Anterior cingulate cortex (tissue), 58 donors: ENCODE measurements at places on chromosomes 2 and 18.

- no peak for DNase-seq
Observed at GRCh38 chr2:224400174-224400810, 1.6 kb downstream of the FAM124B start.

GRCh38 chr2:216596236-216596979, 36.8 kb upstream of the IGFBP2 start:
- DNase-seq = no peak

- DNase-seq = no peak
Observed at GRCh38 chr18:44474067-44474411, 206.6 kb upstream of the SETBP1 start.

- no peak for DNase-seq
Observed at GRCh38 chr2:136386046-136386445, 268.1 kb upstream of the CXCR4 start.

DNA sequence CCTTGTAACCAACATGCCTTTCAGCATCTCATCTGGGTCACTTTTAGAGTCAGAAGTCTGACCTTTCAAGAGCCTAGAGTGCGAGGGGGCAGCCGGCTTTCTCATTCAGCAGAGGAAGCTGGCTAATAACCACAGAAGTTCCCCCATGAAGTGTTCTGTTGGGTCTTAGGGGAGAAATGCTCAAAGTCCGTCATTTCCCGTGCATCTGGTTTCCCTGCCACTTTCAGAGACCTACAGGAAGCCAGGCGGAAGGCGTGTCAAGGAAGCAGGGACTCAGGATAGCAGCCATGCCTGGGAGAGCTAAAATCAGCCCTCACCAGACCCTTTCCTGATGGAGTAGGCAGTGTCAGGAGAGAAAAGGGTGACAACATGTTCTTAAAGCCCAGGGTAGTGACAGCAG, 301.8 kb upstream of the ID2 start:
- DNase-seq = no peak

DNA sequence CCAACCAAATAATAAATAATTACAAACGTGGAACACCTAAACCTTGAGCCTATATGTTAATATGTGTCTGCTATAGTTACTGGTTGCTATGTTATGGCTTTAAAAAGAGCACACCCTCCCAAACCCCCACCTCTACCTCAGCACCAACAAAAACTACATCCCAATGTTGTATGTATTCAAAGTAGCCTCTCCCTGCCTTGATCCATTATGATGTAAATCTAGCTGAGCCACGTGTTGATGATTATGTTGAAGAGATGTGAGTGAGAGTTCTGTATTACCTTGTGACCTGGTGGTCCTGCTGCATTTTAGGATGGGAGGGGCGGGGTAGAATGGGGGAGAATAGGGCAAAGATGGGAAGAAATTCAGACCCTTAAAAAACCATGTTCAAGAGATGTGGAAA, 4.8 kb downstream of the MFSD6 start:
- DNase-seq = no peak

GRCh38 chr2:189683348-189683747, 8.9 kb downstream of the ANKAR start:
- DNase-seq = no peak

DNA sequence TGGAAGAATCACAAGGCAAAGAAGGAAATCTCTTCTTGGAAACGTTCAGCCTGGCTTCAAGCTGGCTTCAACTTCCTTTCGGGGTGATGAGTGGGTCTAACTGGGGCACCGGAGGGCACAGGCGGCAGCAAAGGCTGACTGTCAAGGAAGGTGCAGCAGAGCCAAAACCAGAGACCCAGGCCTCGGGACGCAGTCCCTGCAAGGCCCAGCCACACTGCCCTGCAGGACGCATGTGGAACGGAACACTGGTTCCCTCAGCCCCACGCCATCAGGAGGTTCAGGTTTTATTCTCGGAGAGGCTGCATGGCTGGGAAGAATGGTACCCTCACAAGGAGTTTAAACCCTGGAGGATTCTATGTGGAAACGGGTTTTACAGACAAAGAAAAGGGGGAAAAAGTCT, 165.5 kb downstream of the HDAC4 start:
- no peak for DNase-seq

DNA sequence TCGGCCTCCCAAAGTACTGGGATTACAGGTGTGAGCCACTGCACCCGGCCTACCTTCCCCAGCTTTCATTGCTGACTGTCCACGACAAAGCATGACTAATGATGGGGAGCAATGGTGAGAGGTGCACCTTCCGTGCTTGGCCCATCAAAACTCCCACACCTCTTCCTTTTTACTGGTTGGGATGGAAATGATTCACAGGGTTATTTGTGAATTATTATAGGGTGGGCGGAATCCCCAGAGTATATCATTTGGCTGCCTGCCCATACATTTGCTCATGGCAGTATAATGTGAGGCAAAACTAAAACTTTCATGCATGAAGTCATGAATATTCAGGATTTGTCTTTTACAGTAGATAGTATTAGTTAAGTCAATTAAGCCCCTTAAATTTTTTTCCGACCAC, 334.2 kb upstream of the NETO1 start:
- no peak for DNase-seq

DNA sequence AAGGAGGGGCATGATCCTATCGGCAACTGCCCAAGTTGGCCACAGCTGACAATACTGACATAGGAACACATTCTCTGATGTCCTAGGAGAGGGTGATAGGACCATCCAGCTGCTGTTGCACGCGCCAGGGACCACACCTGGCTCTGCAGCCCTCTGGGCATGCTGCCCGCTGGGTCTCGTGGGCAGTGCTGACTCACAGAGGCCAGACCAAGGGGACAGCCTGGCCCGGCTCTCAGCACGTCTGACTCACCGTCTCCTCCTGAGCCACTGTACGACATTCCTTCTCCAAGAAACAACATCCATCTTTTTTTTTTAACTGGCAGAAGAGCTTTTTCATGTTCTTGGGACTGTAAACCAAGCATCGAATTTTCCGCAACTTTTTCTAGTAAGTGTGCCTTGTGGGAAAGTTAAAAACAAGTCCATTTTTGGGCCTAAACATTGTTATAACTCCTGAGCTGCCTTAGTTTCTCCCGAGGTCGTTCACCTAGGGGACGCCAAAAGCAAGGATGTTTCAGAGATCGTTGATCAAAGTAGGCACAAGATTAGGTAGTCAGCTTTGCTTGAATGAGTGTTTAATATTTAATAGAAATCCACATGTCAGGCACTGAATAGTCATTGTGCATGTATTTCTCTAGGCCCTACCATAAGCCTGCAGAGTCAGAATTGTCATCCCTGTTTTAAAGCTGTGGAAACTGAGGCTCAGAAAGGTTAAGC, 100.3 kb downstream of the TTC32 start:
- no peak for DNase-seq

- no peak for DNase-seq
Observed at GRCh38 chr2:108633409-108633808, 85.9 kb upstream of the RANBP2 start.

- DNase-seq = no peak
Observed at GRCh38 chr2:173865971-173866873, 99.0 kb downstream of the SP3 start.
